ENCODE measurements at places on chromosomes 4 and X.

DNA sequence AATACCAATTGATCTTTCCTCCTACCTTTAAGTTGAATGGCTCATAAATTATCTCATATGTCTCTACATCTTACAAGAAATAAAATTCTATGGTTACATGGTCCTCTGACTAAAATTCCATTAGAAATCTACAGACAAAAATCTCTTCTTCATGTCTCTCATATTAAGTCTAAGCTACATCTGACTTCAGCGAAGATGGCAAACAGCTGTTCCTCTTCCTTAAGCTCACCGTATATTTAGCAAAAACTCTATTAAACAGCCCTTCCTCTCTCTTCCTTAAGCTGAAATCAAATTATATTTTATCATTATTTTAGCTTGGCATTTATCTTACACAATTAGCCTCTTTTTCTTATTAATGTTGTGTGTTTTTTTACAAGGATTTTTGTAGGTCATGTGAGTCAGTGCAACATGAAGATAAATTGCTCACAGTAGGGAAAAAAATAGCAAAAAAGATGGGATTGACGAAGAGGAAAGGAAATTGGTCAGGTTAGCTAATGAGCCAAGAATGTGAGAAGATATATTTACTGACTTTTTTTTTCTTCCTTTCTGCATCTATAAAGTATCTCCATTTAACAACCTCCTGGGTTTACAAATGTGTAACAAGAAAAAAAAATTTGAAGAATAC is 2412.8 kb downstream of the ARAP2 start:
- peak; percentile 69 for DNase-seq

GRCh38 chrX:43552156-43552555 is 103.9 kb upstream of the MAOA start:
- no peak for DNase-seq

GRCh38 chrX:27565992-27566391 is 24.2 kb upstream of the DCAF8L2 start:
- DNase-seq: no peak

DNA sequence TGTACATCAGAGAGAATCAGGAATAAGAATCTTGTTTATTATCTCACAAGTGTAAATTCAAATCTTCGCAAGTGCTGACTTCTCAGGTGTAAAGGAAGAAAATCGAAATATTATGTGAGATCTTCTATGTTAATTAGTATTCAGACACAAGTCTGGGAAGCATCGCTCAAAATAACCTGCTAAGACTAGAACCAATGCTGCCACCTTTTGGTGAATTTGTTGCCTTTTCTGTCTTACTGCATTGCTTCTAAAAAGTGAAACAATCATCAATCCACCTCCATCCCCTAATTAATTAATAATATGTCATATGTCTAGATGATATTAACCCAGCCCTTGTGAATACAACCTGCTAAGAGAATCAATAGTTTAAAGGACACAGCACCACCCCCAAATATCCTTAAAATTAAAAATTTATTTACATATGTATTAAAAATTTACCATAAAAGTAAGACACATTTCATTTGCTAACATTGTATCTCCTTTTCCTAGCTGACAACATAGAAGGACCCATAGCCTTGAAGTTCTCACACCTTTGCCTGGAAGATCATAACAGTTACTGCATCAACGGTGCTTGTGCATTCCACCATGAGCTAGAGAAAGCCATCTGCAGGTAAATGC is 3.5 kb downstream of the EPGN start:
- peak; percentile 28 for DNase-seq

DNA sequence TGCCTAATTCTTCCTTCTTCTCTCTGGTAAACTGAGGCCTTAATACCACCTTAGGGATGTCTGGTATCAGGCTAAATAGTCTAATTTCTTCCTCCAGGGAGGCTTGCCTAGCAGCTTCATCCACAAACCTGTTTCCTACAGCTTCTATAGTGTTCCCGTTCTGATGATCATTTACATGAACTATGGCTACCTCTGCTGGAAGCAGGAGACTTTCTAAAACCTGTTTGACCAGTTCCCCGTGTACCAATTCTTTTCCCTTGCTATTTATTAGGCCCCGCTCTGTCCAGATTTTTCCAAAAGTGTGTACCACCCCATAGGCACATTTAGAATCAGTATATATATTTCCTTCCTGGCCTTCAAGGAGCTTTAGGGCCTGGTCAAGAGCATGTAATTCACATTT is 5.8 kb upstream of the USP38 start:
- no peak for DNase-seq

DNA sequence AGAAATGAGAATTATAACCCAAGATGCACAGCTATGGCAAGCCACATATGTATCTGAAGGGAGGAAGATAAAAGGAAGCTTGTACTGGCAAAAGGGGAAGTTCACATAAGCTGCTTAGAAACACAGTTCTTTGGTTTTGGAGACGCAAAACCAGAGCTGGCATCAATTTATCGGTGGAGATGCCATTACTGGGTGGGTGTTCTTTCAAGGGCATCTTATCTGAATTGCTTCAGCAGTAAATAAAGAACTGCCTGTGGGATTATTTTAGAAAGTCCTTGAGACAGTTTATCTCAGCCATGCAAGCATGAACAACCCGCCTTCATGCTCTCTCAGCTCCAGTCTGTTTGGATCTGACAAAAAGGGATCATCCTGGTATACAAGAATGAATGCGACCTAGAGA is 60.8 kb downstream of the DDX60 start:
- no peak for DNase-seq

DNA sequence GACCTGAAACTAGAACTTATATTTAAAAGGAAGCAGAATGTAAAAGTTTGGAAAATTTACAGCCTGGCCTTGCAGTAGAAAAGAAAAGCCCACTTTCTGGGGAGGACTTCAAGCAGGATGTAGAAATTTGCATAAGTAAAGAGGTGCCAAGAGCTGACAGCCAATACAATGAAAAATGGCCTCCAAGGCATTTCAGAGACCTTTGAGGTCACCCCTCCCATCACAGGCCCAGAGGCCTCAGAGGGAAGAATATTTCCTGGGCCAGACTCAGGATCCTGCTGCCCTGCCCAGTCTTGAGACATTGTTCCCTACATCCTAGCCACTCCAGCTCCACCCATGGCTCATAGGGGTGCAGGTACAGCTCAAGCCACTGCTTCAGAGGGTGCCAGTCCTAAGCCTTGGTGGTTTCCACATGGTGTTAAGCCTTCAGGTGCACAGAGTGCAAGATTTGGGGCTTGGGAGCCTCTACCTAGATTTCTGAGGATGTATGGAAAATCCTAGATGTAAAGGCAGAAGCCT is 518.9 kb upstream of the INTU start:
- DNase-seq: no peak

DNA sequence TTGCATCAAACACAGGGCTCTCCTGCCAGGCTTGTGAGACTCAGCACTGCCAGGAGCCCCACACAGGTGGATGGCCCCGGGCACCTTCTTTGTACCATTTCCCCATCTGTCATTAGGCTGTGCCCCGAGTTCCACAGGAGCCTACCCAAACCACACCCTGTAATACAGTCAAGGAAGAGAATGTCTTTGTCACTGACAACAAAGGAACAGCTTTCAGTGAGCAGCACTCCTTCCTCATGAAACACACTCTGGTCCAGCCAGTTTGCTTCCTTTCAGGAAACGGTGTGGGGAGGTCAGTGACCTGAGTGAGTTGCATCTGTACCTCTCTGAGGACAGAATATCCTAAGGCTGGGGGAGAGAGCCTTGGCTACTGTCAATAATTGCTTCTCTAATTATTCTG is 53.7 kb downstream of the LNX1 start:
- DNase-seq: no peak

DNA sequence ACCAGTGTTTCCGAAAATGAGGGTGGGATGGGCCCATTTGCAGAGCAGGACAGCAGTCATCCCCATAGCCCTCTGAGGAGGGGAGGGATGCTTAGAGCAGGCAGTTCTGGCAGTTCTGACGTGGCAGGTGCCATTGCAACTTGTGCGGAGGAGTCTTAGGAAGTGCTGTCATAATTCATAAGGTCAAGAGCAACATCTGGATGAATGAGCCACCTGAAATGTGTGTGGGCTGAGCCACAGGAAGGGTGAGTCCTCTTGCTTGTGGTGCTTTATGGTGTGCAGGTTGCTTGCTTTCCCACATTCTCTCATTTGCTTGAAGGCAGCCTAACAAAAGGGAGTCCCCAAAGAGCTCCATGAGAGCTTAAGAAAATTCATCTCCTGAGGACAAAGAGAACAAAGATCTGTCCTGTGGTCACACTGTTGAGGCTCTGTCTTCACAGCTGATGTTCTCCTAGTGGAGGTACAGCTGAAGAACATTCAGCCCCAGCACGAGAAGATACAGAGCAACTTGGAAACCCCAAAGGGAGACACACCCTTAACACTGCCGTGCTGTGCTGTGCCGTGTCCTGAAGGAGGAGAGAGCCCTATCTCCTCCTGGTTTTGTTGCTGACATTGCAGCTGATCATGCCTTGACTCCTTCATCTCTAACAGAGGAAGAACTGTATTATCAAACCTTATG is 60.3 kb downstream of the DLG3 start:
- no peak for DNase-seq

GRCh38 chr4:61293707-61294400 is 93.7 kb downstream of the ADGRL3 start:
- DNase-seq: no peak

- no peak for DNase-seq
Observed at GRCh38 chrX:133005042-133005441, 46.6 kb upstream of the HS6ST2 start.

DNA sequence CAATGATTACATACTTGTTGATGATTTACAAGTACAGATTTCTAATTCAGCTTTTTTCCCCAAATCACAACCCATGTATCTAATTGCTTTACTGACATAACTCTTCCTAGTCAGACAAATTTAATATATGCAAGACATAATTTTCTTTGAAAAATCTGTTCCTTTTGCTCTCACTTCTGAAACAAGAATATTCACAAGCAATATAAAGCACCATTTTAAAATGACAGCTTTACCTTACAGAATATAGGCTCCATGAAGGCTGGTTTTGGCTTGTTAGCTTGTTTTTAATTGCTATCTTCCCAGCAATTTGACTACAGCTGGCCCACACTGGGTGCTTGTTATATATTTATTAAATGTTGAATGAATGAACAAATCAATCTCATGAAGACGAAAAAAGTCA is 24.5 kb downstream of the GPM6A start:
- DNase-seq: no peak

- no peak for DNase-seq
Observed at GRCh38 chr4:135354876-135355275, 1153.3 kb upstream of the PABPC4L start.

- DNase-seq: no peak
Observed at GRCh38 chrX:38437093-38437492, 84.7 kb downstream of the OTC start.

- DNase-seq: no peak
Observed at GRCh38 chr4:6107114-6107791, 89.0 kb upstream of the C4orf50 start.

DNA sequence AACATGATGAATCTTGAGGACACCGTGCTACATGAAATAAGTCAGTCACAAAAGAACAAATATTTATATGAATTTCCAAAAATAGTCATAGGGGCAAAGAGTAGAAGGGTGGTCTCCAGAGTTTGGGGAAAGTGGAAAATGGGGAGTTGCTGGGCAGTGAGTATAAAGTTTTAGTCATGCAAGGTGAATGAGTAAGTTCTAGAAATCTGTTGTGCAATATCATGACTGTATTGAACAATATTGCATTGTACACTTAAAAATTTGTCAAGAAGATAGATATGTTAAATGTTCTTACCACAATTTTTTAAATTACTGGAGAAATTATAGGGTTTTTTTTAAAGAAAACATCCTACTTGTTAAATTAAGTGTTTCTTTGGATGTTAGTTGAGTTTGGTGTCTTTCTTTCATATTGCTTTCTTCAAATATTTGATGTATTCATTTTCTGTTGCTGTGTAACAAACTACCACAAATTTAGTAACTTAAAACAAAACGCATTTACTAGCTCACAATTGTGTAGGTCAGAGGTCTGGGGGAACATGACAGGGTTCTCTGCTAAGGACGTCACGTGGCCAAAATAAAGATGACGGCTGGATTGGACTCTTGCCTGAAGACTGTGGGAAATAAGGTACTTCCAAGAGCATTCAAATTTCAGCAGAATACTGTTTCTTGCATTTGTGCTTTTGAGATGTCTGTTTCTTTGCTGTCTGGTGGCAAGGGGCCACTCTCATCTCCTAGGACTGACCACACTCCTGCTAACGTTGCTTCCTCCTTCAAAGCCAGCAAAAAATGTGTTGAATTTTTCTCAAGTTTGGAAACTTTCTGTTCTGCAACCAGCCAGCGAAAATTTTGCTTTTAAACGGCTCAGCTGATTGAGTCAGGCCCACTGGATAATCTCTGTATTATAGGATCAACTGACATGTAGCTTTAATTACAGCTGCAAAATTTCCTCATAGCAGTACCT is 76.7 kb downstream of the CPEB2 start:
- no peak for DNase-seq

GRCh38 chr4:118281611-118282442 is 71.0 kb downstream of the PRSS12 start:
- DNase-seq: no peak

DNA sequence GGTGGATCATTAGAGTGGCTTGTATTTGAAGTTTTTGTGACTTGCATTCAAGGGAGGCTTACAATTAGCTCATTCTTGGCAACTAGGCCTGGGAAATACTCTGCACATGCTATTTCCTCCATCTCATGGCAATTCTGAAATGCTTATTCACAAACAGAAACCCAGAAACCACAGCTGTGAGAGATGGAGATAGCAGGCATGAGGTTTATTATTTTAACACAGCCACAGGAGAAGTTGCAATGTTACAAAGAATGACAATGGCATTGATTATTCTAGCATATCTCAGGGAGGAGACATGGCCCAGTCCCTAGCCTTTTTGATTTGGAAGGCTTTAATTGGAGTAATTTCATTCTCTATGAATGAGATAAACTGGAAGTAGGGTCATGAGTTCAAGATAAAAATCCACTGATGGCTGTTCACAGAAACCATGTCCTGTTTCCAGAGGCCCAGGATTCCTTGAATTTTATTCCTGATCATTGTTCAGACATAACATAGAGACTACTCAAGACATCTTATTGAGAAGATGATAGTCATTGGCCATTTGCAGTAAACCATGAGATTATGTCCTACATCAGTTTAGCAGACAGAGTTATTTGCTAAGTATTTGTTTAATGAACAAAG is 123.9 kb downstream of the MID1 start:
- DNase-seq: peak; percentile 55

DNA sequence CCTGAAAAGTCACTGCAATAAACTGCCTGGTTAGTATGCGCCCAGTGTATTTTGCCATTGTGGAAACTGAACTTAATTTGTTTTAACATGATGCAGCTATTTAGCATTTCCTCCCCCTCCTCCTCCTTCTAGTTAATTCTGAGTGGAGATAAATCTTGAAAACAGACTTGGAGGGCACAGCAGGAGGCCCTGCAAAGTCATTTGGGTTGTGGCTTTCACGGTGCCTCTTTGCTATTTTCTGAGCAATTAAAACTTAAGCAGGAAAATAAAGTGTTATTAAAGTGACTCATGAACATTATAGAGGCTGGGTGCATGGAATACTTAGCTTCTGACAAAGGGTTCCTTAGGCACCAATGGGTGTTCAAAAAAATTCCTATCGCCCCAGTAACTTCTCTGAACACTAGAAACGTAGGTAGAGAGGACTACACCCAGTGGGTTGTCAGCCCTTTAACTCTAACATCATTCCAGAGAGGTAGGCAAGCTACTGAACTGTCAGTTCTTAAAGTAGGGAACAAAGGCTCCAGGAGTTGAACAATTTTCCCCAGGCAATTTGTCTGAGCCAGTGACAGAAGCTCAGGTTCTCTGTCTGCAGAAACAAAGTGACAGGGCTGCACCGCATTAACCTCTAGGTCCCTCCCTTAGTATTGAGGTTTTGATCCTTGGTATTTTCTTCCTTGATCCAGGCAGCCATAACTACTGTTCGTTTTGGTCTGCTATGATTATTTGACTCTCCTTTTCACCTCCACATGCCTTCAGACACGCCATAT is 158.3 kb upstream of the KIT start:
- DNase-seq: peak; percentile 78

All from GM04504 (cell line).